ENCODE measurements at places on chromosomes 3 and 15.

GRCh38 chr15:67019884-67020520 is 45.4 kb upstream of the SMAD3 start:
- H3K4me3 ChIP-seq = no peak overlapping the region
- no peak for DNase-seq
- H3K27me3 ChIP-seq = peaks cover 22% of the 10 kb centered on the region
- H3K27ac ChIP-seq = no peak overlapping the region
- H3K4me1 ChIP-seq = peaks cover 18% of the 10 kb centered on the region
- H3K36me3 ChIP-seq = no peaks in the 10 kb centered on the region

GRCh38 chr3:107826727-107827126 is 264.1 kb downstream of the CD47 start:
- no peaks in the 10 kb centered on the region for H3K4me1 ChIP-seq
- no peak for DNase-seq
- H3K4me3 ChIP-seq = no peak overlapping the region
- H3K27me3 ChIP-seq = peaks cover 4% of the 10 kb centered on the region

- no peaks in the 10 kb centered on the region for H3K36me3 ChIP-seq
- H3K4me3 ChIP-seq = no peak overlapping the region
- DNase-seq = no peak
- H3K27ac ChIP-seq = no peak overlapping the region
Observed at GRCh38 chr3:104546301-104546700, 820.4 kb upstream of the ALCAM start.

GRCh38 chr15:84828086-84828908 is 11.1 kb downstream of the ALPK3 start:
- no peaks in the 10 kb centered on the region for H3K36me3 ChIP-seq
- peaks cover 23% of the 10 kb centered on the region for H3K27me3 ChIP-seq
- no peak overlapping the region for H3K4me3 ChIP-seq
- H3K27ac ChIP-seq = no peak overlapping the region
- no peak for DNase-seq

DNA sequence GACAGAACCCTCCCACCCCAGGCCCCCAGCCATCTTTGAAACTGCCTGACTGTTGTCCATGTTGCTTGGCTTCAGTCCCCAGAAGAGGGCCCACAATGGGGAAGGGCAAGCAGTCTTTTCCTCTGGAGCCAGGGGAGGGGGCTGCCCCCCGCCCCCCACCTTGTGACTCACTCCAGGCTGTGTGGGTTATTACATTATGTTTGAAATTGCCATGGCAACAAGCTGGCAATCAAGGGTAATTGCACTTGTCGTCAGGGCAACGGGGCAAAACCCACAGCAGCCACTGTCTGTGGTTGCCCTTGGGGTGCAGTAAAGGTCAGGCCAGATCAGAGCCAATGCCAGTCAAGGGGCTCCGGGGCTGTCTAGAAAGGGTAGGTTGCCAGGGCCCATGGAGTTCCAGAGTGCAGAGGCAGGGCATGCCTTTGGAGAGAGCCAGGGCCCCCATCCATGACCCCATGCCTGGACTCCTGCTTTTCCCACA is 3.1 kb upstream of the CAMKV start:
- H3K4me1 ChIP-seq = no peaks in the 10 kb centered on the region
- no peaks in the 10 kb centered on the region for H3K36me3 ChIP-seq
- H3K27ac ChIP-seq = no peak overlapping the region
- H3K27me3 ChIP-seq = peaks cover 25% of the 10 kb centered on the region
- no peak overlapping the region for H3K4me3 ChIP-seq

DNA sequence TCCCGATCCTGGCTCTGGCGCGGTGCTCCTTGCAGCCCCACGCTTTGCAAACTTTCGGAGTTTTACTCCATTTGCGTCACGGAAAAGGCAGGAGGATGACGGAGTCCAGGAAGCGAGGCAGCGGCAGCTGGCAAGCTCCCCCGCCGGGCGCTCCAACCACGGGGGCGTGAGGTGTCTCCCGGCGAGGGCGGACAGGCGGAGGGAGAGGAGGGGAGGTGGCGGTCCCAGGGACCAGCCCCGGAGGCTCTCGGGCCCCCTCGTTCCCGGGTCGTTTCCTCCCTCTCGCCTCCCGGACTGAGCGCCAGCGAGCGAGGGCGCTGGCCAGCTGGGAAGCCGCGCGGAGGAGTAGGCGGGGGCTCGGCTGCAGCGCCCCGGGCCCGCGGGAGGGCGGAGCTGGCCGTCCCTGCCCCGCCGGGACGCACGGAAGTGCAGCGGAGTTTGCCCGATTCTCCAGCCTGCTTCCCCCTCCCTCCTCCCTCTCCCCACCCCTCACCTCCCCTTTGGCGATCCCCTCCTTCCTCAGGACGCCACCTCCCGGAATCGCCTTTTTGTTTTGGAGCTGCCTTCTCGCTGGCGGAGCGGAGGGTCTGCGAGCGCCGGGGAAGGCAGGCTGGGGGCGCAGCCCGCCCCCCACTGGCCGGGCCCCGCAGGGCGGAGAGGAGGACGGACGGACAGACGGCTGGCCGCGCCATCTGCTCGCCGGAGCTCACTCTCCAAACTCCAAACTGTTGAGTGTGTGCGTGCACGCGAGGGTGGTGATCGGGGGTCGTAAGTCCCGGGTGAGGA is at the start of gene SNX33:
Gene SNX33 (plus strand): TSS at position 543 of the 786 bp plus-strand sequence. CDS start 1,191 bp downstream, outside the sequence.
- peak; percentile 65 for DNase-seq
- H3K4me1 ChIP-seq = peaks cover 19% of the 10 kb centered on the region
- H3K36me3 ChIP-seq = no peaks in the 10 kb centered on the region
- H3K27me3 ChIP-seq = peaks cover 12% of the 10 kb centered on the region

DNA sequence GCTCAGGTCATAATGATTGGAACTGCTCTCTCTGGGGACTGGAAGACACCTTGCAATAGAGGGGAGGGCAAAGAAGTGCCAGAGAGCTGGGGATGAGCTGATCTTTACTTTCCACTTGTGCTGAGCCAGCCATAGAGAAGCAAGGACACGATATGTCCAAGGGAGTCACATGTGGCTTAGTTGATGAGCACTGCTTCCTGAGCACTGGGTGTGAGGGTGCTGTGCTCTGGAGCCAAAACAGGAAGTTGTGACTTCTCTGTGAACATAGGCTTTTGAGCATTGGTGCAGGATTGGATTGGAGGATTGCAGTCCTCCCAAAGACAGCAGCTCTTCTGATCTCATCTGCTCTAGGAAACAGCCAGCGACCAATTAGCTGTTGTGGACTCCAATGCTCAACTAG is 6.7 kb downstream of the PARP14 start:
- no peak overlapping the region for H3K4me3 ChIP-seq
- H3K27ac ChIP-seq = no peak overlapping the region
- no peaks in the 10 kb centered on the region for H3K27me3 ChIP-seq
- peaks cover 32% of the 10 kb centered on the region for H3K4me1 ChIP-seq
- no peak for DNase-seq

DNA sequence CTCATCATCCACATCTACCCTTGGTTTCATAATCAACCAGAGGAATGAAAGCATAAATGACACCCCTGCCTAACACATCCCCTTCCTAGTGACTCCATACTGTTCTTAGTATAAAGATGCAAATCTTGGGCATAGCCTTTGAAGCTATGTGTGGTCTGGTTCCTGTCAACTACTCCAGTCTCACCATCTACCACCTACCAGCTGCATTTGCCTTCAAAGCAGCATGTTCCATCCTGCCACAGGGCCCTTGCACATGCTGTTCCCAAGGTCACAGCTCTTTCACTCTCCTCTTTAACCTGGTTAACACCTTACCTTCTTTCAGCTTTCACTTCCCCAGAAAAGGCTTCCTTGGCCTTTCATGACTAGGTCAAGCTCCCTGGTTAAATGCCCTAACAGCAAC is 62.3 kb upstream of the ARHGEF3 start:
- H3K36me3 ChIP-seq = peaks cover 14% of the 10 kb centered on the region
- no peak overlapping the region for H3K4me3 ChIP-seq
- H3K27ac ChIP-seq = peak overlapping the region; percentile 6
- peak; percentile 53 for DNase-seq
- peaks cover 52% of the 10 kb centered on the region for H3K4me1 ChIP-seq

- H3K27me3 ChIP-seq = peaks cover 6% of the 10 kb centered on the region
- no peaks in the 10 kb centered on the region for H3K36me3 ChIP-seq
- no peak for DNase-seq
- no peak overlapping the region for H3K4me3 ChIP-seq
- no peaks in the 10 kb centered on the region for H3K4me1 ChIP-seq
Observed at GRCh38 chr15:56868170-56868569, 50.3 kb upstream of the TCF12 start.

GRCh38 chr3:126704494-126705214 is 614 bp downstream of the CHCHD6 start:
- peak overlapping the region; percentile 94 for H3K4me3 ChIP-seq
- peaks cover 13% of the 10 kb centered on the region for H3K4me1 ChIP-seq
- peaks cover 33% of the 10 kb centered on the region for H3K27me3 ChIP-seq
- H3K27ac ChIP-seq = no peak overlapping the region
- peaks cover 3% of the 10 kb centered on the region for H3K36me3 ChIP-seq
- no peak for DNase-seq

- no peak for DNase-seq
- peaks cover 5% of the 10 kb centered on the region for H3K4me1 ChIP-seq
- H3K4me3 ChIP-seq = no peak overlapping the region
Observed at GRCh38 chr3:150371741-150372254, 36.3 kb upstream of the TSC22D2 start.

- peak overlapping the region; percentile 81 for H3K27ac ChIP-seq
- H3K36me3 ChIP-seq = peaks cover 11% of the 10 kb centered on the region
- peaks cover 44% of the 10 kb centered on the region for H3K4me1 ChIP-seq
- H3K27me3 ChIP-seq = no peaks in the 10 kb centered on the region
- DNase-seq = no peak
- peak overlapping the region; percentile 19 for H3K4me3 ChIP-seq
Observed at GRCh38 chr3:112390783-112391641, 58.1 kb downstream of the CD200 start.

DNA sequence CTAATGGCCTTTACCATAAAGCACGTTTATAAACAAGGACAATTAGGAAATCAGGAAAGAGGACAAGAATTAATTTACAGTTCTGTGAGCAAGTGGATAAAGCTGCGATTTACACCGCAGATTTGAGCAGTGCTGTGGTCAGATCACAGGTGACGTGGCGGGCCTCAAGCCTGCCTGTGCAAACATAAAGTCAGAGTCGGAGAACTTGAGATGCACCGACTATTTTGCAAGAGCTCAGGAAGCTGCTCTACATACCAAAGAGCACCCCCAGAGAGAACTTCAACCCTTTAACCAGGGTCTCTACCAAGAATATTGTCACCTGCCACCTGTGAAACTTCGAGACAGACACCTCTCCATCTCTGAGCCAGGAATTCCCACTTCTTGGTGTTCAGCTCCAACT is 35.7 kb downstream of the MECOM start:
- H3K27me3 ChIP-seq = peaks cover 19% of the 10 kb centered on the region
- no peak overlapping the region for H3K27ac ChIP-seq
- no peak for DNase-seq

DNA sequence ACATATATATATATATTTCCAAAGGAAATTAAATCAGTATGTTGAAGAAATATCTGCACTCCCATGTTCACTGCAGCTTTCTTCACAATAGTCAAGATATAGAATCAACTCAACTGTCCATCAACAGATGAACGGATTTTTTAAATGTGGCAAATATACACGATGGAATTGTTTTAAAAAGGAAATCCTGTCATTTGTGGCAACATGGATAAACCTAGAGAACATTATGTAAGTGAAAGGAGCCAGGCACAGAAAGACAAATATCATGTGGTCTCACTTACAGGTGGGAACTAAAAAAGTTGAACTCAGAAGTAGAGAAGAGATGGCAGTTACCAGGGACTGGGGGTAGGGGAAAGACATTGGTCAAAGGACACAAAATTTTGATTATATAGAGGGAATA is 253.7 kb downstream of the ULK4 start:
- H3K27me3 ChIP-seq = no peaks in the 10 kb centered on the region
- no peaks in the 10 kb centered on the region for H3K36me3 ChIP-seq
- no peaks in the 10 kb centered on the region for H3K4me1 ChIP-seq
- H3K27ac ChIP-seq = no peak overlapping the region
- DNase-seq = no peak

- no peak overlapping the region for H3K27ac ChIP-seq
- H3K4me1 ChIP-seq = no peaks in the 10 kb centered on the region
- no peaks in the 10 kb centered on the region for H3K36me3 ChIP-seq
- no peaks in the 10 kb centered on the region for H3K27me3 ChIP-seq
- DNase-seq = no peak
Observed at GRCh38 chr3:87949189-87949878, 109.5 kb downstream of the CGGBP1 start.

- peak overlapping the region; percentile 55 for H3K4me3 ChIP-seq
- no peak overlapping the region for H3K27ac ChIP-seq
- DNase-seq = no peak
- peaks cover 56% of the 10 kb centered on the region for H3K27me3 ChIP-seq
- no peaks in the 10 kb centered on the region for H3K36me3 ChIP-seq
Observed at GRCh38 chr3:190863119-190863465, 598 bp upstream of the GMNC start.

DNA sequence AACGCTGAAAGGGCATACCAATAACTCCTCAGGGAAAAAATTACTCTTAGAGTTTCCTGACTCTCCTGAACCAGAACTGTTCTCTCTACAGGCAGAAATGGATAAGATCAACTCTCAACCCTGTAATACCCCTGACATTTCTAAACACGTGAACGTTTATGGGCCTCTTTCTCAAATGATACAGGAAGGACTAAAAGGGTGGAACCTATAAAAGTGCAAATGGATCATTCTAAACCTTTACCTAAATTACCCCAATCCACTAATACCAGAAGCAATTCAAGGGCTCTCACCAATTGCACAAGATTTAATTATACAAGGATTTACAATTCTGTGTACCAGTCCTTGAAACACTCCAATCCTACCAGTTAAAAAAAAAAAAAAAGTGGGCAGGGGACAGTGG is 98.0 kb upstream of the FAM174B start:
- H3K27me3 ChIP-seq = peaks cover 11% of the 10 kb centered on the region
- no peak overlapping the region for H3K4me3 ChIP-seq
- no peak overlapping the region for H3K27ac ChIP-seq
- no peak for DNase-seq

DNA sequence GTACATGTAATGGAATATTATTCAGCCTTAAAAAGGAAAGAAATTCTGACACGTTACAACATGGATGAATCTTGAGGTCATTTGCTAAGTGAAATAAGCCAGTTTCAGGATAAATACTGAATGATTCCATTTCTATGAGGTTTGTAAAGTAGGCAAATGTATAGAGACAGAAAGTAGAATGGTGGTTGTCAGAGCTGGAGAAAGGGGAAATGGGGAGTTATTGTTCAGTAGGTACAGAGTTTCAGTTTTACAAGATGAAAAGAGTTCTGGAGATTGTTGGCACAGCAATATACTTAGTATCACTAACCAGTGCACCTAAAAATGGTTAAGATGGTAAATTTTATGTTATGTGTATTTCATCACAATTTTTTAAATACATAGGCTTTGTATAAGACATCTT is 60.6 kb downstream of the USP8 start:
- DNase-seq = no peak
- H3K4me3 ChIP-seq = no peak overlapping the region
- peaks cover 65% of the 10 kb centered on the region for H3K36me3 ChIP-seq
- peaks cover 24% of the 10 kb centered on the region for H3K4me1 ChIP-seq
- no peak overlapping the region for H3K27ac ChIP-seq

All from T-helper 2 cell treated with Interferon-gamma antibody and Interleukin-4, amounts not matched to agents 5 μg/mL and 100 μg/mL, for 36 hours (primary cell).